Renal cortex interstitium (tissue), 15 donors: ENCODE measurements at places on chromosomes 1 and 21.

- DNase-seq, result no peak
These were observed 9.8 kb upstream of the SSX2IP start for GRCh38 chr1:84700070-84700469.

GRCh38 chr1:39672551-39672947 lies 642 bp upstream of the NT5C1A start:
- DNase-seq, result no peak

DNA sequence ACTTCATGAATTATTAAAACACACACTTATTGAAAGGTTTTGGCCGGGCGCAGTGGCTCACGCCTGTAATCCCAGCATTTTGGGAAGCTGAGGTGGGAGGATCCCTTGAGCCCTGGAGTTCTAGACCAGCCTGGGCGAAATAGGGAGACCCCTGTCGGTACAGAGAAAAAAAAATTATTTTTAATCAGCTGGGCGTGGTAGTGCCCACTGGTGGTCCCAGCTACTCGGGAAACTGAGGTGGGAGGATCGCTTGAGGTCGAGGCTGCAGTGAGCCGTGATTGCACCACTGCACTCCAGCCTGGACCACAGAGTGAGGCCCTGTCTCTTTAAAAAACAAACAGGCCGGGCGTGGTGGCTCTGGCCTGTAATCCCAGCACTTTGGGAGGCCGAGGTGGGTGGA lies 1.7 kb downstream of the GABPB2 start:
- DNase-seq, result no peak

DNA sequence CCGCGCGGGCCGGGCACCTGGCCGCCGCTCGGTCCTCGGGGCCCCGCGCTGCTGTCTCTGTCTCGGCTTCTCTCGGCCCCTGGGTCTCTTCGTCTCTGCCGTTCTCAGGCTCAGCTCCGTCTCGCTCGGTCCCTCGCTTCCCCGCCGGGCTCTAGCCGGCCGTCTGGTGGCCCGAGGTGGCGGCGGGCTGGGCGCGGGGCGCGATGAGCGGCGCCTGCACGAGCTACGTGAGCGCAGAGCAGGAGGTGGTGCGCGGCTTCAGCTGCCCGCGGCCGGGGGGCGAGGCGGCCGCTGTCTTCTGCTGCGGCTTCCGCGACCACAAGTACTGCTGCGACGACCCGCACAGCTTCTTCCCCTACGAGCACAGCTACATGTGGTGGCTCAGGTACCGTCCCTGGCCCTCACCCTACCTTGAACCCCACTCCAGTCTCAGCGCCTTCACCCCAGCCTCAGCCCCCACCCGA lies 355 bp downstream of the SHISAL2A start:
- no peak for DNase-seq

DNA sequence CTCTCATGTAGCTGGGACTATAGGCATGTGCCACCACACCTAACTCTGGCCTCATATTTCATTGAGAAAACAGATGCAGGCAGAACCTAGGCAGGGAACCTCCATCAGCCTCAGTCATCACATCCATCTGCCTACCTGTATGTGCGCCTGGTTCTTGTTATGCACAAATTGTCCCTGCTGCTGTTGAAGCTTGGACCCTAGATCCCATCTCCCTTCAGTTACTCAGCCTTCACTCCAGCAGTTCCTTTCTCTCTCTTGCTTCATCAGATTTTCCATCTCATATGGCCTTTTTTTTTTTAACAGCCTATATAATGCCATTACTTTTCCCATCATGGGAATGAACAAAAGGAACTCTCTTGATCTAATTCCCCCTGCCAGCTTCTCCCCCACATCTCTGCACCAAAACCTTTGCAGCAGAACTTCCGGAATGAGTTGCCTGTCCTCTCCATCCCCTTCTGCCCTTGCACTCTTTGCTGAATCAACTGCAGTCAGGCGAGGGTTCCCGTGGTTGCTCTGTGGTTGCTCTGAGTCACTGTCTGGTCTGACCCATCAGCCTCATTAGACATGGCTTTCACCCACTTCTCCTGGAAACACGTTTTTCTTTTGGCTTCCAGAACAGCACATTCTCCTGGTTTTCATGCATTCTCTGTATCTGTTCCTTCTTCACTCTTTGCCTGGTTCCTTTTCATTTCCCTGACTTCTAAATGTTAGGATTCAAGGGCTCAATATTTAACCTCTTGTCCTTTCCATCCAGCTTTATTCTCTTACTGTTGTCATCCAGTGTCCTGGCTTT lies 41.5 kb downstream of the UBE4B start:
- DNase-seq, result no peak

DNA sequence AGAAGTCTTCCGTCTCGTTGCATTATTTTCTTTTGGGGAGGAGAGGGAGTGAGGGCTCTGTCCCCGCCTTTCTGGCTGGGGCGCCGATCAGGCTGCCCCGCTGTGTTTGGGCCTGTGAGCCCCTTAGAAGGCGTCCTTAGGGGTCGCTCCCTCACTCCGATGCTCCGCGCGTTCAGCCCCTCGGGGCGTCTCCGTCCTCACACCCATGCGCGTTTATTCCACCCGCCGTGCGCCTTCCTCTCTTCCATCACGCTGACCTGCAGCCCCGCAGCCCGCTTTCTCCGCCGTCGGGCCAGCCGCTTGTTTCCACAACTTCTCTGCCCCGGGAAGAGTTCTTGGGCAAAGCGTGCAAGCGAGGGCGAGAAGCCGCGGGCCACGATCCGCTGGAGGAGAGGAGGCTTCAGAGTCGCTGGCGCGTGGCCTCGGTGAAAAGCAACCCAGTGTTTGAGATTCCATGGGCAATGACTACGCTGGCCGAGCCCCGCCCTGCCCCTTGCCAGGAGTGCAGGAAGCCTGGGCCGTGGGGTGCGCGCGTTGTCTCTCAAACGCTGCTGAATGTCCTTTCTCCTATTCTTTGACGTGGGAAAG lies 27.7 kb downstream of the TRIM11 start:
- DNase-seq, result no peak

- DNase-seq, result peak; percentile 66
These were observed 13.4 kb upstream of the HMCN1 start for GRCh38 chr1:185720633-185721272.

DNA sequence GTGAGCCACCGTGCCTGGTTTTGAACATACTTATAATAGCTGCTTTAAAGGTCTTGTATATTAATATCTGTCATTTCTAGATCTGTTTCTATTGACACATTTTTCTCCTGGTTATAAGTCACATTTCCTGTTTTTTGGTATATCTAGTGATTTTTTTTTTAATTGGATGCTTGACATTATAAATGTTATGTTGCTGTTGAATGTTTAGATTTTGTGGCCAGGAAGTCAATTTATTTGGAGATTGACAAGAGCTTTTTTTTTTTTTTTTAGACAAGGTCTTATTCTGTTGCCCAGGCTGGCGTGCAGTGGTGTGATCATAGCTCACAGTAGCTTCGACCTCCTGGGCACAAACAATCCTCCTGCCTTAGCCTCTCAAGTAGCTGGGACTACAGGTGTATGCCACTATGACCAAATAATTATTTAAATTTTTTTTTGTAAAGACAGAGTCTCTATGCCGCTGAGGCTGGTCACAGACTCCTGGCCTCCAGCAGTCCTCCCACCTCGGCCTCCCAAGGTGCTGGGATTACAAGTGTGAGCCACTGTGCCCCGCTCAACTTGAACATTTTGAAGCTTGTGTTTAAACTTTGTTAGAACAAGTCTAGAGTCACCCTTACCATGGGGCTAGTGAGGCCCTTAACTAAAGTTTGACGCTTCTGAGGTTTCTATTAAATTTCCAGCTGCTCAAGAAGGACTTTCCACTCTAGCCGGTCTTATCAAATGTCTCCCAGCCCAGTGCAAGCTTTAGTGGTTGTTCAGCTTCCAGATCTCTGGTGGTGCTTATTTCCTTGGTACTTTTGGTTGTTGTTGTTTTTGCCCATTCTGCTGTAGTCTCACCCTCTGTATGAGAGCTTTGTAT lies 8.6 kb upstream of the CHI3L2 start:
- no peak for DNase-seq

DNA sequence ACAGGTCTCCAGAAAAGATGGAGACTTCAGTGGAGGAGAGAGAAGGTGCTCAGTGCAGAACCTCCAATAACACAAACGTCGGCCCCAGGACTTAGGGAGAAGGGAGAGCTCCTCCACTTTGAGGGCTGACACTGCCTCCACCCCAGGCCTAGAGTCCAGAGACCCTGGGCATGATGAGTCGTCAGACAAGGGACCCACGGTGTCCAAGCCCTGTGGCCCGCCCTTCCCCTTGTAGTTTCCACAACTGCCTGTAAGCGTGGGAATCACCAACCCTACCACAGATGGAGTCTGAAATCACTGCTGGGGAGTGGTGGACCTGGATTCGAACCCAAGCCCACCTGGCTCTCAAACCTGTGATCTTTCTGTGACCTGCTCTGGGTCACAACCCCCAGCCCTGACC lies 281.1 kb downstream of the NPHP4 start:
- DNase-seq, result no peak

- DNase-seq, result no peak
These were observed 89.3 kb downstream of the EPHB2 start for GRCh38 chr1:22799971-22800370.

DNA sequence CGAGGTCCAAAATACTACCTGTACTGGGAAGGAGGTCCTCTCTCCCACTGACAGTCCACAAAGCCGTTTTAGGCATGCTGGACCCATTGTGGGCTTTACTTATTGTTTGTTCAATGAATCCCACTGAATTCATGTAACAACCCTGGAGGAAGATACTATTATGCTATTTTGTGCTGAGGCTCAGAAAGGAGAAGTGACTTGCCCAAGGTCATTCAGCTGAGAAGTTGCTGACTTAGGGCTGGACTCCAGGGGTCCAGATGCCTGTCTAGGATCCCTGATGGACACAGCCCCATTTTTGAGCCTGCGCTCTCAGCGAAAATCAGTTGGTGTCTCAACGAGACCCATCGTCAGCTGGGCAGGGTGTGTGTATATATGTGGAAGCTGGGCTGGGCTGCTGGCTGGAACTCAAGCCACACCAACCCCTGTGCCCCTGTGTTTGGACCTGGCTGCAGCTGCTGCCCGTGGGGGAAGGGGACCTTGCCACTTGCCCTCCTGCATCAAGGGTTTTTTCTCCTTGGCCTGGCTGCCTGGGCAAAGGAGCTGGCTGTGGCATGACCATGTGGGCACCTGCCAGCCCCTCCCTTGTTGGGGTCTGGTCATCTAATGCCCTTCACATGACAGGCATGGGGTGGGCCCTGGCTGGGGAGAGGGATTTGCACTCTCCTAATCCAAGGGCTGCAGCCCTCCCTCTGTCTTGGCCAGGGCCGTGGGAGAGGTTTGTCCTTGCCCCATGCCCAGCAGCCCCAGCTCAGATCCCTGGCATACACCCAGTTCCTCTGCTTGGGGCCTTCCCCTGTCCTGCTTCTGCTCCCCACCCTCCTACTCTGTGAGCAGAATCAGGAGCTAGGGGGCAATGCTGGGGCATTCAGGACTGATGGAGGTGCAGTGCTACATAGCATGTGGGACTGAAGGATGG lies 15.0 kb downstream of the KCNQ4 start:
- DNase-seq, result no peak

- no peak for DNase-seq
These were observed 640.7 kb upstream of the PTBP2 start for GRCh38 chr1:96080925-96081324.

- DNase-seq, result no peak
These were observed 81.5 kb downstream of the SYT2 start for GRCh38 chr1:202628646-202629215.

GRCh38 chr21:42733037-42733627 lies 79.7 kb downstream of the PDE9A start:
- no peak for DNase-seq

DNA sequence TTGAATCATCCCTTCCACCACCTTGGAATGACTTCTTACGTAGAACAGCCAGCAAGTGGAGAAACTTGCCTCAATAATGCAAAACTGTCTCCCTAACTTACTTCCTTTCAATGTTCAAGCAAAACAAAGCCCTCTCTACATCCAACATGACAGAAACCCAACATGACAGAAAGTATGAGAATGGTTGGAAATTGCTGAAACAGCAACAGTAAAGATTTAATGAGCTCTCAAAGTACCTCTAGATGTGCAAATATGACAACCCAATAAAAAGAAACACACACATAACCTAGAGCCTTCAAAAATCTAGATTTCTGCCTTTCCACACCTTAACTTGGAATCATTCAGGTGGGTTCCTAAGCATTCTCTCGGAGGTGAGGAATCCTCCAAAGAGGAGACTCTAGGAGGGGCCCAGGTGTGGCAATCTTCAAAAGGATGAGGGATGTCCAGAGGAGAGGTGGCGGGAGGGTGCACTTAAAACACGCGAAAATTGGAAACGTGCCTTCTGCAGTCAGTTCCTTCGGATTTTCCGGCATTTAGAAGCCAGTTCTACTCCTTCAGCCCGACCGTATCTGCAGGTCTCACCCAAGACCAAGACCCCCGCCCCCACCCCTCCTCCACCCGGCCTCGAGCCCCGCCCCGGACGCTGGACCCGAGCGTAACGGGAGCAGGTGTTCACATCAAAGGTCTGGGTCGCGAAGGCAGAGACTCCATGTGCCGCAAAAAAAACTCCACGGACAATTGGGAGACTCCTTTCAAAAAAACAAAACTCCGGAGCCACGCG lies 996 bp upstream of the MGST3 start:
- no peak for DNase-seq

- DNase-seq, result no peak
These were observed 89.5 kb downstream of the DENND1B start for GRCh38 chr1:197685785-197686184.

GRCh38 chr1:86191958-86192357 lies 35.4 kb upstream of the COL24A1 start:
- DNase-seq, result no peak

DNA sequence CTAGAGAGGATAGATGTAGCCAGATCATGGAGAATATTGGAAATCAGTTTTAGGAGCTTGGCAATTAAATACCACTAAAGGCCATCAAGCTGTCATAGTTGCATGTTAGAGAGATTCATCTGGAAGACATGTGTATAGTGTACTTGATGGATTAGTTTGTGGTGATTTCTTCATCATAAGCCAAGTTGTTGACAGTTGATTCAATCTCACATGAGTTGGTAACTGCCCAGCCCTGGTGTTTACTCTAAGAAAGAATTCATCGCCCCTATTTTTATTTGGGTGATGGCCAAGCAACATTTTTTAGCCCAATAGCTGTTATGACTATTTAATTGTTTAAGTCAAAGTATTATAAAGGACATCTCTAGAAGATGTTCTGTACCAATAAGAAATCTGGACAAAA lies 737.6 kb downstream of the PLA2G4A start:
- no peak for DNase-seq

DNA sequence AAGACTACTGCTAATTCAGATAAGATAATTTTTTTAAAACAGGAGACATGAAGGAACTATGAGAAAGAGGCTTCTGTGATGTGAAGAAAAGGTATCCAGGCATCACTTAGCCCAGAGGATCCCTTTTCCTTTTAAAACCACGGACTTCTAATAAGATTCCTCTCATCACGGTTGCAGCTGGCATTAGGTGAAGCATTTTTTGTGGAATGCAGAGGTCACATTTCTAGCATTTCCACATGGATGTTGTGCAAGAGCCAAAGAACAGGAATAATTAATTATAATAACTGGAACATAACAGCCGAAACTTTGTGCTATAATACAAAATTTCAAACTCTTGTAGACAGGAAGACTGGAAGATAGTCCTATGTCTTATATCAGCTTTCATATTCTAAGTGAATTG lies 27.6 kb downstream of the CYP2J2 start:
- no peak for DNase-seq
